ENCODE measurements at places on chromosomes 11 and 22.

GRCh38 chr11:79321263-79321662 lies 119.6 kb downstream of the TENM4 start:
- no peak for DNase-seq

DNA sequence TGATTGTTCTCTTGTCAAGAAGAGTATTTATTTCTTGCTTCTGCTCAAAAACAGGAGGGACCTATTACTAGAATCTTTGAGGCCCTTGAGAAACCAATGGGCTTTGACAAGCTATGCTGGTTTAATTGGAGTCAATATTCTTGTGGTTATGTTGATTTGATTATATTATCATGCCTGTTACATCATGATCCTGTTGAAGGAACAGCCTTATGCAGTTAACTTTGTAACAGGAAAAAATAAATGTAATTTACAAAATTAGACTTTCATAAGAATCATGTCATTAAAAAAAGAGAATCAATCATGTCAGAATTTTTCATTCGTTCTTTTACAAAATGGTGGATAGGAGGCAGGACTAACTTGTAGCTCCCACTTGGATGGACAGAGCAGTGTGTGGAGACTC lies 386.1 kb upstream of the DDI1 start:
- no peak for DNase-seq

DNA sequence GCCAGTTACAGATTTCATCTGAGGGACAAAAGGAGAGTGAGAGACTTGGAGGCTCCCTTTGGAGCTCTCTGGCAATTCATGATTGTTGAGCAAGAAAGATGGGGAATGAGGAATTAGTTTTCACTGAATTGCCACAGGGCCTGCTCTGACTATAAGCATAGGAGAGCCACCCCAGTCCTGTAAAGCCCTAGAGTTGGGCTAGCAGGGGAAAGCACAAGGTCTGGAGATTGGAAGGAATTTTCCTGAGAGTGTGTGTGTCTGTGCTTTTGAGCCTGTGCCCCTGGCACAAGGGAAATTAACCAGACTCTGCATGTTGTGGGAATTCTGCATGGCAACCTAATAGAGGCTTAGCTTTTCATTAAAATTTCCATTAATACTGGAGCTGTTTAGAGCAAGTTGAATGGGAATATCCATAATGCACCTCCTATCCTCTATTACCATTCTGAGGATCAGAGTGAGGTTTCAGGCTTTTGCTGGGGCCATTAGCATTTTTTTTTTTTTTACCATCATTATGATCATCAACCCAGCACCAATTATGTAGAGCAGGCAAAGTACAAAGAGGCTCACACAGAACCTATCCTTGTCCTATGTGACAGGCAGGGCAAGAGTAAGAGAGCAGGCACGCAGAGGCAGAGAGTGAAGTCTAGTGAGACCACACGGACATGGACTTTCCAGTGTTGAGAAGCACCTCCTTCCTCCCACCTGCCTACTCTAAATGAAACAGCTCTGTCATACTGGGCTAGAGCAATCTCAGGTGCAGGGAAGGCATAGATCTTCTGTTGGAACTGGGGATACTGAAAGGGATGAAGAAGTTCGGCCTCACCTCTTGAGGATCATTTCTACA lies 308.5 kb downstream of the ST3GAL4 start:
- DNase-seq = no peak

GRCh38 chr11:94793002-94793401 lies 24.8 kb downstream of the AMOTL1 start:
- no peak for DNase-seq

GRCh38 chr11:44524751-44525201 lies 40.7 kb upstream of the CD82 start:
- DNase-seq = no peak

DNA sequence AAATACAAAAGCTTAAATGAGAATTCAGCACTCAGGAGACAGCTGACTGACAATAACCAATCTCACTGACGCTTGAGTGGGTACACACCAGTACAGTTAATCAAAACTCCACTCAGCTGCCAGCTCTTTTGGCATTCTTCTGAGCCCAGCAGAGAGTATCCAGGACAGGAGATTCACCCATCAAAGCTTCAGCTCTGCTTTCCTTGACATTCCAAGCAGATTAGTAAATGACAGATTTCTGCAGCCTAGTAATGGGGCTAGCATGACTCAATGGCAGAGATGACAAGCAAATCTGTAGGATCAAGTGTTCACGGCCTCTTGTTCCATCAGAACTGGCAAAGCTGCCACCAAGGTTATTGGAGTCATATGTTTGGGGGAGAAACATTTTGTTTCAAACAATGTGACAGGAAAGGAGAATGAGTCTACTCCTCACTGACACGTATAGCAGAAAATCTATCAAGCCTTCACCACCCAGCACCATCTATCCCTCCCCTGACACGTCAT lies 420.0 kb downstream of the DYNC2H1 start:
- DNase-seq = no peak

DNA sequence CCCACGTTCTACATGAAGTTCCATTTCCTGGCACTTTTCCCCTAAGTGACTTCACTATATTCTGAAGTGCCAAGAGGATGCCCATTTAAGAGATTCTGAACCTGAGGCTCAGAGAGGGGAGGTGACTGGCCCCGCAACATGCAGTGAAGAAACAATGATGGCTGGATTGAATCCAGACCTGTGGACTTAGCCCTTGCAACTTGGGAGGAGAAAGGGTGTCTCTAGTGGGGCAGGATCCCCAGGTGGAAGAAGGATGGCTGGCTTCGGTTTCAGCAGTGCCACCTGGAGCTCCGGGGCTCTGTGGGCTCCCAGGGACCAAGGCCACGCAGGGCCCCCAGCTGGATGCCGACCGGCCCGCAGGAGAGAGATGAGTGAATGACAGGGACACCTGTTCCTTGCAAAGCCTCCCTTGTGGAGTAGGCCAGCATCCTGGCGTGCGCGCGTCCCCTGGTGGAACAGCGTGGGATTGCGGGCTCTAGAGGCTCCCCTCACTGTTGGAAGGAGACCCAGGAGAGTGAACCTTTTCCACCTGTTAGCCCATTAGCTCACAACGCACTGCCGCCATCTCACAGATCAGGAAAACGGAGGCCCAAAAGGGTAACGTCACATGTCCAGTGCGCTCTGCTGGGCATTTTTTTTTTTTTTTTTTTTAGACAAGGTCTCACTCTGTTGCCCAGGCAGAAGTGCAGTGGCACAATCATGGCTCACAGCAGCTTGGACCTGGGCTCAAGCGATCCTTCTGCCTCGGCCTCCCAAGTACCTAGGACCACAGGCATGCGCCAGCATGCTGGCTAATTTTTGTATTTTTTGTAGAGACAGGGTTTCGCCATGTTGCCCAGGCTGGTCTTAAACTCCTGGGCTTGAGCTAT lies 104.7 kb downstream of the KIAA1671 start:
- peak; percentile 89 for DNase-seq

DNA sequence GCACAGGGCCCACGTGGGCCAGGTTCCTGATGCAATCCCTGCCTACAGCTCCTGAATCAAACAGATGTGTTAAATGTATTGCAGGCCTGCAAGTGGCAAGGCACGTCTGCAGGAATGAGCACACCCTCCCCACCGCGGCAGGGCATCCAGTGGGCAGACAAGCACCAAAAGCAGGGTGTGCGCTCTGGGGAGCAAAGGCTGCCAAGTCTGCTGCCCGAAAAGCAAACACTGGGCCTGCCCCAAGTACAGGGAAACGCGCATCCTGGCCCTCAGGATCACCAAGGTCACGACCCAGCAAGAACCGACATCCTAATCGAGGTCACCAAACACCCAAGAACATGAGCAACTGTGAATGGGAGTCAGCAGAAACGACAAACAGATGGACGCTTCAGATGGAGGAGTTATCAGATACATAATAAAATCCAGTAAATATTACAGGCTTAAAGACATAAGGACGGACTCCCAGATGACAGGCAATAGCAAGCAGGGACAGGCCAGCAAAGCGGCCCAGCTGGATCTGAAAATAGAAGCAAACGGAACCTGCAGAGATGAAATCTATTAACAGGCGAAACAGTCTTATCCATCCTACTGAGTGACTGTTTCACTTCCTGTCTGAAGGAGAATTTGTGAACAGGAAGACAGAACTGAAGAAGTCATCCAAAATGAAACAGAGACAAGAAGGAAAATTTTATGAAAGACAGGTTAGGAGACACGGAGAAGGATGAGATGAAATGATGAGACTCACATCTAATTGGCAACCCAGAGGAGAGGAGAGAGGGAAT lies 26.7 kb downstream of the CARS1 start:
- DNase-seq = no peak

DNA sequence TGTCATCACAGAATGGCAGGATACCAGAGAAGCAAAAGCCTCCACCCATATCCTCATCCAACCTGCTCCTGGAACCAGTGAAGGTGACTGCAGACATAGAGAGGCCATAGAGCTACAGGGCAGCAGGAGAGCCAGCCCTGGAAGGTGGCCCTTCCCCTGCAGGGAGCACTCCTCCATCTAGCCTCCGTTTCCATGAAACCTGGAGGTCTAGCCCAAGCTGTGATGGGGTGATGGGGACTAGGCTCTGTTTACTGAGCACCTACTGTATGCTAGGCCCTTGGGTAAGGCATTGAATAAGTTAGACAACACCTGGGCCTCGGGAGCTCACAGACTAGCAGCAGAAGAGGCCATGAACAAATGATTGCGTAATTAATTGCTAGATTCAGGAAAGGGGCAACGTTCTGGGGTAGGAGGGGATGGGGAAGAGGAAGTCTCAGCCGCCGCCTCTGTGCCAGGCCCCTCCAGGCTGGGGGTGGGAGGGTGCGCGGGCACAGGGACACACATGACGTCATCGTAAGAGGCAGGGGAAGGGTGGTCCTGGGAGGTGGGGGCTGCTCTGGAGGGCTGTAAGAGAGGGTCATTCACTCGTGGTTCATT lies 784 bp upstream of the SYNGR1 start:
- DNase-seq = no peak

DNA sequence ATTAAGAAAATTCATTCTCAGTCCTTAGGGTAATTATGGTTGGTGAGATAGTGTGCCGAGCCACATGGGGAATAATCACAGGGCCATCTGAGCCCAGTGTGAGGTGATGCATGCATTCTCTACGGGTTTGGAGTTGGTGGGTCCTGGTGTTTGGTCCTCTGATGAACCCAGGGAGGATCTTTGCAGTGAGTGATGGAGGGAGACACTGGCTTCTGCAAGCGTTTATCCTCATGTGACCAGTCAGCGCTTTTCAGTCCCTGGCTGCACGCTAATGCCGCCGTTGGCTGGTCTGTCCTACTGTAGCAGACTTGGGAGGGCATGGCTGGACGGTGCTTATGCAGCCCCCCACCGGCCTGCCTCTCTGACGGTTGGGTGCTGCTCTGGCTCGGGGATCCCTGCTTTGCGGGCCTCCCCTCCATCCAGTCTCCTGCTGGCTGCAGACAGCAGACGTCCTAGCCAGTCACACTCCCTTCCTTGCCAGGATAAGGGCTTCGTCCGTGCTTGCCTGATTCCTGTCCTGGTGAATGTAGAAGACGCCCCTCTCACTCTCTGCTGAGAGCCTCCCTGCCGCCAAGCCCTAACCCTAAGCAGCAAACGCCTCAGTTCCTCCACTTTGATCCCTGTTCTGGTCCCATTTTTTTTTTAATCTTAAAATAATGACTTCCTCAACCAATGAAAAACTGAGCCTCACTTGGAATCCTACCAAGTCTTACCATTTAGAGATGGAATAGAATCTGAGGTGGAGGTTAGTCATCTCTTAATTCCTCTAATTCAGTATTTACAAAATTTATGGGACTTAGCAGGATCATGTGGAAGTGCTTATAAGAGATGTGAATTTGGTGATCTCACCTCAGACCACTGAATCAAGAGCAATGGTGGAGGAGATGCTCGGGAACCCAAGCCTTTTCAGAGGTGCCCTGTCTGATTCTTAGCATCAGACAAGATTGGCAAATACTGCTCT lies 143.7 kb upstream of the SORL1-AS1 start:
- DNase-seq = no peak

GRCh38 chr11:3949125-3949524 lies 93.7 kb downstream of the STIM1 start:
- DNase-seq = no peak

GRCh38 chr11:116466801-116467200 lies 306.0 kb downstream of the BUD13 start:
- no peak for DNase-seq

GRCh38 chr11:103024086-103024485 lies 67.9 kb downstream of the DCUN1D5 start:
- DNase-seq = no peak

- no peak for DNase-seq
Measured at GRCh38 chr11:60394666-60395380, 1.4 kb upstream of the MS4A14 start.

DNA sequence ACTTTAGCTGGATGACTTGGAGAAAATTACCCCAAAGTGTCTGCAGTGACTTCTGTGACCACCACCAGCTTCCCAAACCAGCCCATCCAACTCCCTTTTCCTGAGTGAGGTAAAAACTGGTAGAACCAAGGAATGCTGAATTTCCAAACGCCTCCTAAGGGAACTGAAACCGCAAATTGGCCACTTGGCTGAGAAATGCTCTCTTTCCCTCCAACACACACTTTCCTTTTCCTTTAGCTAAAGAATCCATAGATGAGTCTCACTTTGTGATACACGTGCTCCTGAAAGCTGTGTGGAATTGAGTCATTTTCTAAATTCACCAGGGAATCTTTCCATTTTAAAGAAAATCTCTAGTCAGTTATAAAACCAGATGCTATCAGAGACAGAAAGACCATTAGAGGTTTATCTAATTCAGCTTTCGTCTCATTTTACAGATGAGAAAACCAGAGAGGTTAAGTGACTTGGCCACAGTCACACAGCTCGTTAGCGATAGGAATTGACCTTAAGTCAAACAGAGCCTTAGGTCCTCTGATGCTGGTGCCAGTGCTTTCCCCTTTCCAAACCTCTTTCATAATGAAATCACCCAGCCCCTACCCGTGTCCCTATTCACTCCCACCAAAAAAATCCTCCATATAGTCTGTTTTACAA lies 137.2 kb downstream of the COMMD9 start:
- no peak for DNase-seq

- no peak for DNase-seq
Measured at GRCh38 chr11:41978945-41979344, 519.5 kb upstream of the LRRC4C start.

GRCh38 chr22:49930596-49931412 lies 12.4 kb downstream of the CRELD2 start:
- DNase-seq = peak; percentile 66

GRCh38 chr11:36372101-36372771 lies 76.1 kb downstream of the PRR5L start:
- DNase-seq = no peak

DNA sequence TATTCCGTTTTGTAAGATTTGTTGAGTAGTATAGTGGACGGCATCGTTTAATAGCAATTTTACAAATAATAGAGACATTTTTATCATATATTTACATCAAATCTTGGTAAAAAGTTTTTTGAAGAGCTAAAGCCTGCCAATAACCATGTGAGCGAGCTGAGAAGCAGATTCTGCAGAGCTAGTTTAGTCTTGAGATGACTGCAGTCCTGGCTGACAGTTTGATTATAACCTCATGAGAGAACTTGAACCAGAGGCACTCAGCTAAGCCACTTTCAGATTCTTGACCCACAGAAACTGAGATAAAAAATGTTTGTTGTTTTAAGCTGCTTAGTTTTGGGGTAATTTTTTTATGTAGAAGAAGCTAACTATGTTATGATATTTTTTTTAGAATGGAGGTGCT lies 78.9 kb downstream of the PDE3B start:
- no peak for DNase-seq

- no peak for DNase-seq
Measured at GRCh38 chr11:60810569-60810968, 25.4 kb downstream of the MS4A10 start.

GRCh38 chr11:78166855-78167469 lies 21.5 kb downstream of the KCTD21 start:
- DNase-seq = no peak

GRCh38 chr11:88484873-88485621 lies 147.5 kb upstream of the CTSC start:
- DNase-seq = peak; percentile 39

All from activated T-cell treated with anti-CD3 and anti-CD28 coated beads, Interleukin-2, amount 50 U/mL, for 24 hours (primary cell).